ENCODE measurements at places on chromosomes 3 and 15.

GRCh38 chr15:101457696-101458095, 31.8 kb downstream of the PCSK6 start:
- no peak for DNase-seq

DNA sequence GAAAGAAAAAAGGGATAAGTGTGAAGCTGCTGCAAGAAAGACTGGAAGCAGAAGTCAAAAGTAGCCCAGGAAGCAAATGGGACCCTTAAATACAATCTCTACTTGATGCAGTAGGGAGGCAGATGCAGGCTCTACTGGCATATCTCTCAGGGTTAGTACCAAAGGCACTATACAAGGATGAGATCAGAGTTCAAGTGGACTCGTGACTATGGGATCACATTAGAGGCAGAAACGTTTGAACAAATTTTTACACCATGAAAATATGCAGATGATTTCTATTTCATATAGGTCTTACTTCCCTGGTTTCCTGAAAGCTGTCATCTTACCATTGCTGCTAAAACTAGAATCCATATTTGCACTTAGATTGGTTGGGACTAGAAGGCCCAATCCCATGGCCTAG, 27.7 kb upstream of the ANXA2 start:
- DNase-seq: no peak

DNA sequence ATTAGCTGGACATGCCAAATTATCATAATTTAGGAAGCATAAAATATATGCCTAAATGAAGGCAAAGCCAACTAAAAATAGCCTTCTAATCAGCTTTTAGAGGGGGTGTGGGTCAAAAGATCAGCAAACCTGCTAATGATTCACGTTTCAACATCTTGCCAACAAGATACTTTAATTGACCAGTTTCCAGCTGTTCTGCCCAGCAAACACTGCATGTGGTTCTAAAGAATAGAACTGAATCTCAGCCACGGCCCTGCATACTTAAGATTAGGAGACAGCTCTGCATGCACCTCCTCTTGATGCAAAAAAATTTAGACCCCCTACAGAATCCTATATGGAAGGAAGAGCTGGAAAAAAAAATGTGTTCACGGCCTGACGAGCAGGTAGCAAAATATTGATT, 500.5 kb downstream of the TBL1XR1 start:
- no peak for DNase-seq

- no peak for DNase-seq
Observed at GRCh38 chr15:70327856-70328678, 230.3 kb upstream of the TLE3 start.

DNA sequence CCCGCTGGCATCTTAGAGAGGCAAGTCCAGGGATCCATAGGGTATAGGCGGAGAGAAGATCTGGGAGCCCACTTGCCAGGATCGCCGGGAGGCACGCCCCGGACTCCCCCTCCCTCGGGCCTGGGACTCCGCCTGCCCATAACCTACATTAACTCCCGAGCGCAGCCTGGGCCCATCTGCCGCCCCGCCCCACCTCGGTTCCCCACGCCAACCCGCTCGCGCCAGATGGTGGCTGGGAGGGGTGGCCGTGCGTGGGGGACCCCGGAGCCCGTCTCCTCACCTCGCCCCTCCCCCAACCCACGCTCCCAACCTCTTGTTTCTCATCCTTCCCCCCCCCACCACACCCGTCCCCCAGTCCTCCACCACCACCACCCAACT, 1.7 kb upstream of the DLL4 start:
- no peak for DNase-seq

GRCh38 chr3:127889461-127889863, 25.6 kb upstream of the KBTBD12 start:
- DNase-seq: no peak

- no peak for DNase-seq
Observed at GRCh38 chr15:89790661-89791060, 14.5 kb downstream of the MESP2 start.

- no peak for DNase-seq
Observed at GRCh38 chr3:72924055-72924454, 36.2 kb downstream of the GXYLT2 start.

DNA sequence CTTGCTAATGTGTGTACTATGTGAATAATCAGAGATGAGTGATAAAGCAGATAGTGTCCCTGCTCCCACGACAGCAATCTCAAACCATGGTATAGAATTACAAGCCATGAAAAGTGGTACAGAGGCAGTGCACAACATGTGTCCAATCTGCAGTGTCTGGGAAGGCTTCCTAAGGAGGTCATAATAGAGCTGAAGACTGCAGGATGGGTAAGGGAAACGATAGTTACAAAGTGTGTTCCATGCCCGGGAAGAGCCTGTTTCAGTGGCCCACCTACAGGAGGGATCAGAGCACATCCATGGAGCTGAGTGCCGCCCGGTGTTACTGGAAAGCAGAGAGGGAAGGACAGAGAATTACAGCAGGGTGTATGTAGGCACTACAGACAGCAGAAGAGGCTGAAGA, 48.9 kb downstream of the PAK2 start:
- DNase-seq: no peak

DNA sequence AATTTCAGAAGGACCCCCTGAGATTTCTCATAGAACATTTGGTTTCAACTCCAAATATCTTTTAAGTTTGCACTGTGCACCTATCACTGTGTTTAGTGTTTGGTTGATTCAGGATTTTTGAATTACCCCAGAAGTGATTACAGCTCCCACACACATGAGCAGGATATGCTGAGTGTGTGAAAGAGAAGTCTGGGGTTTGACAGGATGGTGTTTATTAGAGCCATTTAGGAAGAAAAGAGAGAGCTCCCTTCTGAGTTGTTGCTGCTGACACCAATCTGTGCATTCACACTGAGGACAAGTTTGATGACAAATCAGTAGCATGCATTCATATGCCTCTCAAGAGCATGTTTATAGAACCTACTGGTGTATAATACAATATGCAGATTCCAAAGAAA, 118.1 kb downstream of the RPL22L1 start:
- no peak for DNase-seq

- DNase-seq: no peak
Observed at GRCh38 chr3:169780742-169781141, 7.5 kb downstream of the MYNN start.

Measured in activated CD4-positive, CD25-positive, alpha-beta regulatory T cell treated with anti-CD3 and anti-CD28 coated beads, Interleukin-2, amount 50 U/mL, for 72 hours (primary cell).